RPMI7951 (cell line): ENCODE measurements at places on chromosomes 12 and 14. TPM values are rescaled to one million over a fixed set of nuclear protein-coding genes. Genes with fewer than 3 reads are reported as not detected.

DNA sequence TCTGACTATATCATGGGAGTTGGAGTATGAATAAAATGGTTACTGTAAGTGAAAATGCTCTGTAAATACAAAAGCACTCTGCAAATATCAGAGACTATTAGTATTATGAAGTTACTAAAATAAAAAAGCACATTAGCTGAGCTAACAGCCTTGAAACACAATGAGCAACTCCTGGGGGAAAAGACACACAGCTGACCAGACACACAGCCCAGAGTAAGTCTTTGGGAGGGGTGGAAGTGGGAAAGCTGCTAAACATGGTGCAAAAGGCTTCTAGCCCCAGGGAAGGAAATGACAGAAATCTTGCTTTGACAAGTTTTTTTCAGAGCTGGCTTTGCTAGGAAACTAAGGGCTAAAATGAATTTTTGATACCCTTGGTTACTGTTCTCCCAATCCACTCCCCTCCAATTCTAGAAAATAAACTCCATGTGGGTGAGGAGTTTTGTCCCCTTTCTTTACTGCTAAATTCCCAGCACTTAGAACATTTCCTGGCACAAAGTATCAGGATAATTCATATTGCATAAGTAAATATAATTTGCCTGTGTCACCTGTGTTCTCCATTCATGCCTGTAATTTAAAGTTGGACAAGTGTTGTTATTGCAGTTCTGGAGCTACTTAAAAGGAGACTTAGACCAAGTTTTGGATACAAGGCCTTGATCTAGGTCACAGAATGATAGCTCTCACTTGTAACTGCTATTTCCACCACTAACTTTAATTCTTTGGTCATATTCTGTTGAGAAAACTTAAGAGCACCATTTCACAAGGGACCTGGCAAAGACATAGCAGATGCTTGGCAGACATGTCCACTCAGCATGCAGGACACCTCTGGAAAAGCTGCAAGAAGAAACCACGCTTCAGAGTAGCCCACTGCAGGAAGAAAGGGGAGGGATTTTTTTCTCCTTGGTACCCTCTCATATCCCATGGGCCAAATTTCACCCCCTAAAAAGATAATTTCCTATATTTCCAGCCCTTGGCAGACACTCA, 19.0 kb upstream of the RAB3IP start:
- DNase-seq, result no peak

Gene FRMD6
- 98.9 and 127 TPM in 2 replicates for total RNA-seq

DNA sequence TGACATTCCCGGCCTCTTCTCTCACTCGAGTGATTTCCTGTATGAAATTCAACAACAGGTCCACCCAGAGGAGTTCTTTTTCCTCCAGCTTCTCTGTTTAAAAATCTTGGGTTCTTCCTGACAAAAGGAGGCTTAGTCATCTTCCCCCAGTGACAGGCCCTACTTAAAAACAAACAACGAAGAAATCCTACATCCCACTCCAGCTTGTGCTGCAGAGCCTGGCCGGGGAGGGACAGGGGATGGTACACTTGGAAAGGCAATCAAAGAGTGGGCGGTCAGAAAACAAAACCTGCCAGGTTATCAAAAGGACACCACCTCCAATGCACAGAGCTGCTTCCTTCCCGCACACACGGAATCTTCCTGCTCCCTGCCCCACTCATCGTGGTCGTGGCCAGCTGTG, 101.3 kb downstream of the CACNA1C start:
- DNase-seq, result peak; percentile 68

Gene SERPINA1
- total RNA-seq, result 0.12 and 0.78 TPM in 2 replicates

GRCh38 chr12:120872487-120872886, 31.7 kb downstream of the SPPL3 start:
- DNase-seq, result no peak

Gene PRB2
- total RNA-seq, result not detected in 2 replicates
